ENCODE measurements at places on chromosomes 12 and 14. TPM values are rescaled to one million over a fixed set of nuclear protein-coding genes. Genes with fewer than 3 reads are reported as not detected.

The GLIPR1L1 gene
- polyA plus RNA-seq = not detected

The TRPV4 gene
- polyA plus RNA-seq = not detected

DNA sequence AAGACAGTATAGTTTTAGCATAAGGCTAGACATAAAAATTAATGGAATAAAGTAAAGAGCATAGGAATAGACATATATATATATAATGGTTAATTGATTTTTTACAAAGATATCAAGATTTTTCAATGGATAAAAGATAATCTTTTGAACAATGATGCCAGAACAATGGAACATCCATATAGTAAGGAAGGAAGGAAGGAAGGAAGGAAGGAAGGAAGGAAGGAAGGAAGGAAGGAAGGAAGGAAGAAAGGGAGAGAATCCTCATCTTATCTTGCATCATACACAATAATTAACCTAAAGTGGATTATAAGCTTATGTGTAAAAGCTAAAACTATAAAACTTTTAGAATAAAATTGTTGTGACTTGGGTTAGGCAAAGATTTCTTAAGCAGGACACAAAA, 9.8 kb upstream of the NELL2 start:
- no peak for DNase-seq

- no peak for DNase-seq
Observed at GRCh38 chr12:88985631-88986030, 366.7 kb downstream of the DUSP6 start.

The POTEG gene
- polyA plus RNA-seq = not detected

DNA sequence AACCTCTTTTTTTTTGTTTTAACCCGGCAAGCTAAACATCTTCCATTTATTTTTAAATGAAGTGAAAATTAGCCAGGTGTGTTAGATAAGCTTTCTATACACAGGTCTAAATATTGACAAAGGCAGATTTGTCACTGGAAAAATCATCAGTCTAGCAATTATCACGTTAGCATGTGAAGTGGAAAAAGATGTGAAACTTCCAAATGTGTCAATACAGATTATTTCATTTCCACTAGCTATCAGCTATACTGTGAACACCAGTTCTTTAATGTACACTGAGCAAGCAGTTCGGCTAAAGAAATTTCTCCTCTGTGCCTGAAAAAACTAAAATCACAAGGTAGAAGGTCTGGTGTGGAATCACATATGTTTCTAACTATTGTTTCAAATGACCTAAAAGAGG, 96.6 kb upstream of the G2E3 start:
- DNase-seq = no peak

- no peak for DNase-seq
Observed at GRCh38 chr14:99034711-99035171, 237.3 kb downstream of the BCL11B start.

DNA sequence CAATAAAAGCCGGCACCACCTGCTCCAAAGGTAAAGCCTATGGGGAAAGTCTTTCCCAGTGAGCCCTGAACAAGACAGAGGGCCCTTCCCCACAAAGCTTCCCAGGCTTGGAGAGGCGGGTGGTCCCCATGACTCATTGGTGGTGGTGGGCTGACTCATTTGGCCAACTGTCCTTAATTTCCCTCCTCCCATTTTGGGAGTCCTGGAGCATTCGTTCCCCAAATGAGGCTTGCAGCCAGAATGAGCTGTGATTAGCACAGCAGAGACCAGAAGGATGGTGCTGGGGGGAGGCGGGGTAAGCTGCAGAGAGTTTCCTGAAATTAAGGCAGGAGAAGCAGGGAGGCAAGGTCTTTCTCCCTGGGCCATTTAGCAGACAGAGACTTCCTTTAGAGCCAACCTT, 241.7 kb downstream of the DPF3 start:
- DNase-seq = no peak

DNA sequence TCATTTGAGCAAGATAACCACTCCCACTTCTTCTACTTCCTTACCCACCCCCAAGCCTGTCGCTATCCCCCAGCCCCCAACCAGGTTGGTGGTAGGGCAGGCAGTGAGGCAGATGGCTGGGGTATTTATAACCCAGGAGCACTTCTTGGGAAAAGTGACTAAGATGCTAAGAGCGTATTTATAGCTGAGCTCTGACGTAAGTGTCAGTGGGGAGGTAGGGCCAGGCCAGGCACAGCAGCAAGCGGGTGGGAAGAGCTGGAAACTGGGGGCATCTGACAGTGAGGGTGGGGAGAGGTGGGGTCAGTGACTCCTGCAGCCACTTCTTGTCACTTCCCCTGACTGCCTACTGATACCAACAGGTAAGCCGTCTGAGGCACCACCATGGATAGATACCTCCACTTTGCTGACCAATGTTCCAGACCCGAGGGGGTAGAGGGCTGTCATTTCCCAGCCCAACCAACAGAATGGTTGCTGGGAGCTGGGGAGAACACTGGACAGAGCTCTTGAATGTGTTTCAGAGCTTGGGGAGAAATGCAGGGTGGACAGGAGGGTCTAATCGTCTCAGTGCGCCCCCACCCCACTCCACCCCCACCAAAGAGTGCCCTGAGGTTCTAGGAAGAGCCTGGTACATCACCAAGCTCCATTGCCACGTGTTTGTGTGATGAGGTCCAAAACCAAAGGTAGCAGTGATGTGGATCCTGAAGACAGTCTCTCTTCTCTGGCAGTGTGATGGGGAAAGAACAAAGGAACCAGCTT, 2.7 kb upstream of the INHBE start:
- DNase-seq = no peak

- DNase-seq = no peak
Observed at GRCh38 chr14:38755036-38755435, 348.0 kb downstream of the SEC23A start.

The PLA2G1B gene
- polyA plus RNA-seq = not detected

The MGST1 gene
- 9.1 TPM for polyA plus RNA-seq

DNA sequence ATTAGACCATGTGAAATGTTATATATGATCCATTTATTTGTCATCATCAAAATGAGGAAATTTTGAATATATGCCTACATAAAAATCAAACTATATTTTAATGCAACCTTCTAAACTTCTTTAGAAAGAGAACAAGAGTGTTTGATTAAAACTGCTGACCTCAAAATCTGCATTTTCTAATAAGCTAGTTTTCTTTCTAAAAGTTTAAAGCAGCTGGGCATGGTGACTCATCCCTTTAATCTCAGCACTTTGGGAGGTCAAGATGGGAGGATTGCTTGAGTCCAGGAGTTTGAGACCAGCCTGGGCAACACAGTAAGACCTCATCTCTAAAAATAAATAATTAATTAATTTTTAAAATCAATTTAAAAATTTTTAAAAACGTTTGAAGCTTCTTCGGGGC, 36.2 kb downstream of the GNPTAB start:
- DNase-seq = no peak

Data from muscle of arm (tissue), 14 donors.